ENCODE measurements at places on chromosomes 16 and 17. TPM values are rescaled to one million over a fixed set of nuclear protein-coding genes. Genes with fewer than 3 reads are reported as not detected.

Gene KCNJ18
- not detected for total RNA-seq

Gene SPATA20
- 16.4 TPM for total RNA-seq

Gene HAGHL
- 9.8 TPM for total RNA-seq

Gene CHST5
- 0.16 TPM for total RNA-seq

GRCh38 chr16:81445966-81446906, 1.6 kb downstream of the CMIP start:
- peak overlapping the region; percentile 97 for H3K4me3 ChIP-seq
- no peak for DNase-seq
- H3K36me3 ChIP-seq: no peaks in the 10 kb centered on the region
- H3K27ac ChIP-seq: peak overlapping the region; percentile 96
- no peaks in the 10 kb centered on the region for H3K27me3 ChIP-seq

DNA sequence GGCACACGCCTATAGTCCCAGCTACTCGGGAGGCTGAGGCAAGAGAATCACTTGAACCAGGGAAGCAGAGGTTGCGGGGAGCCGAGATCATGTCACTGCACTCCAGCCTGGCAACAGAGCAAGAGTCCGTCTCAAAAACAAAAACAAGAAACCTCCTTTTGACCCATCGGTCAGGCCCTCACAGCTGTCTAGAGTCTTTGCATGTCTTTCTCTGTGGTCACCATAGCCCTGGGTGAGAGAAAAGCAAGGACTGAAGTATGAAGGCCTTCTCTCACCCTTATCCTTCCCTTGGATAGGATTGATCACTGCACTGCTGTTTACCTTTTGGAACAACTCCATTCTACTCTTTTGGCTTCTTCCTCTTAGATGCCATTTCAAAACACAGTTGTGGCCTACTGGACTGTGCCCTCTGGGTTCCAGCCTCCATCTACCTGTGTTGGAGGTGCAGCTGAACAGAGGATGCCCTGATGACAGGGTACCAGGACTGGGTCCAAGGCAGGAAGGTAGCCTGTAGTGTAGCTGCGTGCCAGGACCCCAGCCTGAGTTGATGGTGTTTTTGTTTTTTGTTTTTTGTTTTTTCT, 37.1 kb downstream of the LDHD start:
- H3K27ac ChIP-seq: no peak overlapping the region
- no peak for DNase-seq
- peaks cover 46% of the 10 kb centered on the region for H3K4me1 ChIP-seq
- H3K27me3 ChIP-seq: no peaks in the 10 kb centered on the region
- peaks cover 6% of the 10 kb centered on the region for H3K36me3 ChIP-seq

- H3K36me3 ChIP-seq: peaks cover 3% of the 10 kb centered on the region
- H3K4me1 ChIP-seq: peaks cover 4% of the 10 kb centered on the region
- DNase-seq: no peak
- no peak overlapping the region for H3K4me3 ChIP-seq
- no peak overlapping the region for H3K27ac ChIP-seq
Measured at GRCh38 chr17:46739982-46740381, 78.5 kb downstream of the WNT3 start.

GRCh38 chr17:19780846-19781245, 32.7 kb upstream of the ALDH3A1 start:
- DNase-seq: no peak
- H3K27me3 ChIP-seq: no peaks in the 10 kb centered on the region
- no peak overlapping the region for H3K27ac ChIP-seq

GRCh38 chr16:35737076-35737475, 2277.7 kb downstream of the TP53TG3F start:
- no peaks in the 10 kb centered on the region for H3K36me3 ChIP-seq
- DNase-seq: no peak
- H3K27ac ChIP-seq: no peak overlapping the region
- H3K4me1 ChIP-seq: no peaks in the 10 kb centered on the region
- H3K27me3 ChIP-seq: no peaks in the 10 kb centered on the region
- no peak overlapping the region for H3K4me3 ChIP-seq

DNA sequence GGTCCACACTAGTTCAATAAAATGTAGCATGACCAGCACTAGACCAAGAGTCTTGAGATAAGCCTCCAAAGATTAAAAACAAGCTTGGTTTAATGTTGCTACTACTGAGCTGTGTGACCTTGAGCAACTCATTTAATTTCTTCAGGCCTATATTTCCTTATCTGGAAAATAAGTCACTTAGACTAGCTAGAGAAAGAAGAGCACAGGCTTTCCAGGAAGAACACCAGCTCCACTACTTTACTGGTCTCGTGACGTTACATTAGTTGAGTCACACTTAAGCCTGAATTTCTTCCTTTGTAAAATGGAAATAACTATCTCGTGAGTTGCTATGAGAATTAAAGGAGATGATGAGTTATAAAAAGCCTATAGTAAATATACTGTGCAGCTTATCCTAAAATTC, 5.4 kb downstream of the HELZ start:
- peaks cover 43% of the 10 kb centered on the region for H3K4me1 ChIP-seq
- DNase-seq: no peak
- H3K27ac ChIP-seq: peak overlapping the region; percentile 86
- no peaks in the 10 kb centered on the region for H3K27me3 ChIP-seq
- peak overlapping the region; percentile 68 for H3K4me3 ChIP-seq

GRCh38 chr16:56134790-56135189, 56.5 kb upstream of the GNAO1 start:
- no peaks in the 10 kb centered on the region for H3K36me3 ChIP-seq
- H3K4me3 ChIP-seq: no peak overlapping the region
- peaks cover 7% of the 10 kb centered on the region for H3K4me1 ChIP-seq
- no peak overlapping the region for H3K27ac ChIP-seq
- H3K27me3 ChIP-seq: peaks cover 32% of the 10 kb centered on the region
- no peak for DNase-seq

DNA sequence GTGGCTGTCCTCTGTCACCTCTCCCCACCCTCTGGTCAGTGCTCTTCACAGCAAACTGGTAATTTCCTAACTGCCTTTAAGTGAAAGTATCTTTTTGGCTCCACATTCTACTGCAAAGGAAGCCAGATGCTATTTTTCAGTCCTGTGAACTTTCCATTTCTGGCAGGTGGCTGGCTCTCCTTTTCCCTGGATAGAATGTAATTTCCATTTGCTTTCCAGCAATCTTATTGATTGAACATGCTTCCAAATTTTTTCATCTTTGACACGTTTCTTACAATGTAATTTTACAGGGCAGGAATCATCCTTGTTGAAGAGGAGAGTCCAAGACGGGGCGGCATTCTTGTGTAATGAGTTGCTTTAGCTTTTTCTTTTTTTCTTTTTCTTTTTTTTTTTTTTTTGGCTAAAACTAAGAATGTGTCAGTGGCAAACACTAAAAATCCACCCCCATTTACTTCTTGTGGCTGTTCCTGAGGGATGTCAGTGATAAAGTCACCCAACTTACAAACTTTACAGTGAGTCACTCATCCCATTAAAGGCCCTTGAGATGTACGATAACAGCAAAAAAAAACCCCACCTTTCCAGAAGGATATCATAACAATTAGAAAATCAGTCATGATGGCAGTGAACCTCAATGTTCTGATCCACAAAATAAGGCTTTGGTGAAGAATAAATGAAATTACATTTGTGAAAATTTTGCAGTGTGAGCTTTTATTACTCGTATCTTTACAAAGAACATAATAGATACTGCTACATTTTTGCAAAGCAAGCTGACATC, 29.4 kb upstream of the PRKCA start:
- no peak overlapping the region for H3K27ac ChIP-seq
- H3K4me3 ChIP-seq: no peak overlapping the region
- H3K4me1 ChIP-seq: peaks cover 3% of the 10 kb centered on the region
- no peaks in the 10 kb centered on the region for H3K27me3 ChIP-seq

GRCh38 chr17:65356536-65356935, 204.9 kb downstream of the AXIN2 start:
- H3K27ac ChIP-seq: no peak overlapping the region
- peaks cover 2% of the 10 kb centered on the region for H3K36me3 ChIP-seq
- H3K4me3 ChIP-seq: no peak overlapping the region
- H3K4me1 ChIP-seq: peaks cover 2% of the 10 kb centered on the region
- DNase-seq: no peak
- peaks cover 18% of the 10 kb centered on the region for H3K27me3 ChIP-seq

DNA sequence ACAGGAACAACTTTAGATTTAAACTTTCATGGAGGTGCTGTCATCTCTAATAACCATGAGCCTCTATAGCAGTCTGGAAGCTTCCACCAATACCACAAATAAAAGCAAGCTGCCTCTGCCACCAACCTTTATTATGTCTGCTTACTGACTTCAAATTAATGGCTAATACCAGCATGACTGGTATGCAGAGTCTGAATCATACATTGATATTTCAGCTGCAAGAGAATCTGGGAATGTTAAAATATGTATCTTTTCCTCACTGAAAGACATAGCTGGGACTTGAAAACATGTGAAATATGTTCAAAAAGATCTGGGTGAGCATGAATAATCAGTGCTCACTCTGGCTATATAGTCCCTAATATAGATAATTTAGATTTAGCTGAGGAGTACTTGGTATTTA, 488.6 kb downstream of the CDH8 start:
- H3K27ac ChIP-seq: no peak overlapping the region
- DNase-seq: no peak
- no peaks in the 10 kb centered on the region for H3K4me1 ChIP-seq

DNA sequence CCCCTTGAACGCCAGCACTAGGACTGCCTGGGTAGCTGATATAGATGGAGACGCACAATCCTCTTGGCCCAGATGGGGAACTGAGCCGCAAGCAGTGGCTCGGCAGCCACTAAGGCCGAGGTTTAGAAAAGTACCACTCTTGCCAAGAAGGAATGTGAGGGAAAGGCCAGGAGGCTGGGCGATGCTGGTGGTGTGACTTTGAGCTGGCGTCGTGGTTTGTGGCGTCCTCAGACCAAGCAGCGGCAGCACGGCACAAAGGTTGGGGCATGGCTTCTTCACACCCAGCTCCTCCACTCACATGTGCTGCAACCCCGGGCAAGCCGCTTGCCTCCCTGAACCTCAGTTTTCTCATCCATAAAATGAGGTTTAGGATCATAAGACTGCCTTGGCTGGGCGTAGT, 15.6 kb downstream of the DCAKD start:
- H3K27ac ChIP-seq: no peak overlapping the region
- DNase-seq: no peak
- H3K27me3 ChIP-seq: no peaks in the 10 kb centered on the region
- peaks cover 4% of the 10 kb centered on the region for H3K36me3 ChIP-seq
- peaks cover 5% of the 10 kb centered on the region for H3K4me1 ChIP-seq
- peak overlapping the region; percentile 45 for H3K4me3 ChIP-seq

- peaks cover 2% of the 10 kb centered on the region for H3K4me1 ChIP-seq
- no peaks in the 10 kb centered on the region for H3K27me3 ChIP-seq
- no peak overlapping the region for H3K4me3 ChIP-seq
- no peak overlapping the region for H3K27ac ChIP-seq
- DNase-seq: no peak
Measured at GRCh38 chr17:60823515-60823914, 145.9 kb downstream of the BCAS3 start.

GRCh38 chr16:12611916-12612597, 191.6 kb downstream of the CPPED1 start:
- no peak overlapping the region for H3K4me3 ChIP-seq
- no peaks in the 10 kb centered on the region for H3K36me3 ChIP-seq
- peaks cover 3% of the 10 kb centered on the region for H3K4me1 ChIP-seq
- H3K27ac ChIP-seq: no peak overlapping the region
- no peak for DNase-seq

- peaks cover 2% of the 10 kb centered on the region for H3K36me3 ChIP-seq
- H3K27ac ChIP-seq: no peak overlapping the region
- H3K4me1 ChIP-seq: peaks cover 2% of the 10 kb centered on the region
- H3K4me3 ChIP-seq: no peak overlapping the region
- no peak for DNase-seq
Measured at GRCh38 chr17:79517827-79518584, 92.8 kb downstream of the RBFOX3 start.

DNA sequence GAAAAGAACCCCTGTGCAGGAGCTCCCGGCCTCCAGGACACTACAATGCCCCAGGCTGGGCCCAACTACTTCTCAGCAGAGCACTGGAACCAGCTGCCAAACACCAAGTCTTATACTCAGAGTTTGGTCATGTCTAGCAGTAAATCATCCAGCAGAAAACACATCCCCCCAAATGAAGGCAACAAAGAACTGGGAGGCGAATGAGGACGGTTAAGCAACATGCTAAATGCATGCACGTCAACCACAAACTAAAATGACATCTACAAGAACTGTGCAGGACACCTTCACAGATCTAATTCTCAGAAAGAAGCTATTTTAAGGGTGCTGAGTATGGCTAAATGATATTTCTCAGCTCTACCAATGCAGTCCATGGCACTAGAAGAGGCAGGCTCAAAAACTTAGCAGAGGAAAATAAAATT, 7.6 kb upstream of the IRX5 start:
- no peak overlapping the region for H3K4me3 ChIP-seq
- H3K27ac ChIP-seq: no peak overlapping the region
- peaks cover 7% of the 10 kb centered on the region for H3K4me1 ChIP-seq
- peaks cover 2% of the 10 kb centered on the region for H3K36me3 ChIP-seq
- DNase-seq: no peak
- peaks cover 58% of the 10 kb centered on the region for H3K27me3 ChIP-seq

DNA sequence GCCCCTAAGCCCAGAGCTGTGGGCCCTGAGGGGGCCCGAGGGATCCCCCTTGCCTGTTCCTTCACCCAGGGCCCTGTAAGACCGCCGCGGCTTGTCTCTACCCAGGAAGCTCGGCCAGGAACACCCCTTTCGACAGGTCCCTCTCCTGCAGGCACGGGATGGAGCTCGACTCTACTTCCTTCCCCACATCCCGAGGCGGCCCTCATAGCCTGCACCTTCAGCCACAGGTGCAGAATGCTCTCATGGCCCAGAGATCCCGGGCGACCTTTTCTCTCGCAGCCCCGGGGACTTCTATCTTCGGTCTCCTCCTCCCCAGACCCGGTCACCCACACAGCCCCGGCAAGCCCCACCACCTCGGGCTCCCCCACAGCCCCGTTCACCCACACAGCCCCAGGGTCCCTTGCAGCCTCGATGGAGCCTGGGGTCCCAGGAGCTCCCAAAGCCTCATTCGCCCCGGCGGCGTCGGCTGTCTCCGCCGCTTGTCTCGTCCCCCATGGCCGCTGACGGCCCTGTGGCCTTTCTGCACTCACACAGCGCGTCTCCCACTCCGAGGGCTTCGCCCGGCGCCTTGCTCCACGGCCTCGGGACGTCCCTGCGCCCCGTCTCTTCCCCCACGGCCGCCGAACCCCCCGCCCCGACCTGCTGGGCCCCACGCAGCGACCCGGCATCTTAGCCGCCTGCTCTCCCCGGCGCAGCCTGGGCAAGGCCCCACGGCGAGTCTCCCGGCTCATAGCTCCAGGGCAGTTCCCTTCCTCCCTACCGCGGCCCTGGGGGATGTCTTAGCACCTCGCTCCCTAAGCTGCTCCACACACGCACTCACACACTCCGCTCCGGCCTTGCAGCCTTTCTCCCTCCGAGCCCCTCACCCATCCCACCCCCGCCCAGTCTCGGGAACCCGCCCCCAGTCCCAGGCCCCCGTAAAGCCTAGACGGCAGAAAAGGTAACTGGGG, 650 bp downstream of the KIAA0753 start:
- no peaks in the 10 kb centered on the region for H3K36me3 ChIP-seq
- no peaks in the 10 kb centered on the region for H3K27me3 ChIP-seq
- H3K4me3 ChIP-seq: peak overlapping the region; percentile 94
- H3K27ac ChIP-seq: peak overlapping the region; percentile 95

DNA sequence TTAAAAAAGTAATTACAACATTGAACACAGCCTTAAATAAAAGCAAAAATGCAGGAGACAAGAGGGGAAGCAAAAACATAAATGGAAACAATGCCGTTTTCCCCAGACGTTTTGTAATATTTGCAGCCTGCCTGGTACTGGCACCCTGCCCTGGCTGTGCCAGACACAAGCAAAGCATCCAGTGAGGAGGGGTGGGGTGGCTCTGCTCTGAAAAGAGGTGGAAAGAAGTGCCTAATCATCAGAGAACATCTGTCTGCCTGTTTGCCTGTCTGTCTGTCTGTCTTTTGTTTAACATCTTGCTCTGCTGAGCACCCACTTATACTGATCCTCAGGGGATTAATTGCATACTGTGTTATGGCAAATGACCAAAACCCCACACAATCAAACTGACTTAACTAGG, 62.7 kb downstream of the C16orf82 start:
- no peaks in the 10 kb centered on the region for H3K4me1 ChIP-seq
- H3K36me3 ChIP-seq: peaks cover 2% of the 10 kb centered on the region
- no peak for DNase-seq
